Lower lobe of right lung (tissue), 2 donors: ENCODE measurements at places on chromosomes 7 and 10. TPM values are rescaled to one million over a fixed set of nuclear protein-coding genes. Genes with fewer than 3 reads are reported as not detected.

The INSYN2A gene
- not detected for total RNA-seq

GRCh38 chr7:107691716-107692115, 31.1 kb downstream of the SLC26A4 start:
- H3K4me3 ChIP-seq = no peak overlapping the region
- H3K27ac ChIP-seq = no peak overlapping the region
- no peaks in the 10 kb centered on the region for H3K27me3 ChIP-seq
- no peak for DNase-seq
- H3K4me1 ChIP-seq = no peaks in the 10 kb centered on the region

- no peaks in the 10 kb centered on the region for H3K36me3 ChIP-seq
- no peaks in the 10 kb centered on the region for H3K4me1 ChIP-seq
- H3K27me3 ChIP-seq = no peaks in the 10 kb centered on the region
These were observed 45.9 kb downstream of the ZNF503 start for GRCh38 chr10:75355706-75356105.

GRCh38 chr10:58384544-58384998, 639 bp upstream of the TFAM start:
- H3K4me3 ChIP-seq = peak overlapping the region; percentile 90
- peak overlapping the region; percentile 87 for H3K27ac ChIP-seq
- H3K27me3 ChIP-seq = no peaks in the 10 kb centered on the region
- DNase-seq = no peak

DNA sequence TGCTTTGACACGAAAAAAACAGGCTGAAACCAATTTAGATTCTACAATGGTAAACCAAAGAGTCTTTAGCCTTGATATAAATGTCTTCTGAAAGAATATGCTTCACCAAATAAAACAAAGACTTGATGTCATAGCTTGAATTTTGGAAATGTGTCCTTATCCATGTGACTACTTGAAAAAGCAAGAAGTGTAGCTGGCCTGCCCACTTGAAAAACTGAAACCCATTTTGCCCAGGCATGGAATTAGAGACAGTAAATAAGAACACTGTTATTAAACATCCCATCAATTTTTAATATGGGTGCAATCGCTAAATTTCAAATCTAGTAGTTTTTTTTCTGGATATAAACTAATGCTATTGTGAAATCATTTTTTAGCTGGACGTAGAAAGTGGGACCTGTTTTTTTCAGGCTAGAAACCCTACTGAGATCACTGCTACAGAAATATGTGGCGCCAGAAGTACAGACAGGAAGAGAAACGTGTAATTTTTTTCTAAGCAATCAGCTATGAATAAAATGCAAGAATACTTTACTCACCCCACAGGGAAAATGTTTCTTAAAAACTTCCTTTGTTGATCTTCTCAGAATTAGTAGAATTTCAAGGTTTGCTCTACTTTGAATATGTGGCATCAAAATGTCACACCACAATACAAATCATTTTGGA, 56.7 kb downstream of the PIP4K2A start:
- no peak overlapping the region for H3K27ac ChIP-seq
- no peak for DNase-seq
- peaks cover 58% of the 10 kb centered on the region for H3K4me1 ChIP-seq
- H3K27me3 ChIP-seq = no peaks in the 10 kb centered on the region
- no peaks in the 10 kb centered on the region for H3K36me3 ChIP-seq
- H3K4me3 ChIP-seq = no peak overlapping the region

- H3K4me3 ChIP-seq = no peak overlapping the region
- no peaks in the 10 kb centered on the region for H3K36me3 ChIP-seq
- H3K4me1 ChIP-seq = peaks cover 13% of the 10 kb centered on the region
- no peaks in the 10 kb centered on the region for H3K27me3 ChIP-seq
These were observed 148.6 kb upstream of the SVIL start for GRCh38 chr10:29783201-29783947.

The WNT8B gene
- 0.18 TPM for total RNA-seq

- H3K4me3 ChIP-seq = no peak overlapping the region
- no peaks in the 10 kb centered on the region for H3K4me1 ChIP-seq
- H3K27me3 ChIP-seq = no peaks in the 10 kb centered on the region
- DNase-seq = no peak
- H3K36me3 ChIP-seq = no peaks in the 10 kb centered on the region
- H3K27ac ChIP-seq = no peak overlapping the region
These were observed 66.5 kb downstream of the RAB11FIP2 start for GRCh38 chr10:117980216-117980615.

GRCh38 chr10:109974504-109975191, 33.1 kb upstream of the ADD3 start:
- H3K4me1 ChIP-seq = no peaks in the 10 kb centered on the region
- no peak for DNase-seq
- no peak overlapping the region for H3K27ac ChIP-seq
- no peaks in the 10 kb centered on the region for H3K27me3 ChIP-seq
- H3K36me3 ChIP-seq = no peaks in the 10 kb centered on the region
- H3K4me3 ChIP-seq = no peak overlapping the region

DNA sequence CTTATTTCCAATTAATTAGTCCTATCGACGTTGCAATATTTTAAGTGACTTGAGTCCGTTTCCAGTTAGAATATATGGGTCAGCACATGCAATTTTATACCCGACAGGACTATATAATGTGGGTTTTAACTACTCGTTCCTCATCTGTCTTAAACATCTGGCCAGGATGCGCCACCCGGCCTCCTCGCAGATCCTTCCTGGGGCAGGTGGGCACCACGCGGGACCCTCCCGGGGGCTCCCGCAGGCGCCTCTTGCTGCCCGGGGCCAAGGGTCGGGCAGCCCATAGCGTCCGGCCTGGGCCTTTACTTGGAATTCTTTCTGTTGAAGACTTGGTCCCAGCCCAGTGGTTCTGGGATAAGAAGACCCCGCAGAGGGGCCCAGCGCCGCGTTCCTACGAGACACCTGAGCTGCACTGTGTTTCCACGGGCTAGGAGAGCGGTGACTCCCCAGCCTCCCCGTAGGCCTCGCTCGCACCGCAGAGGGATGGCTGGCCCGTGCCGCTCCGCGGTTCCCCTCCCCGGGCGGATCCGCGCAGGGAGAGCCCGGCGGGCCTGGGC, 10.1 kb upstream of the MNX1 start:
- H3K4me1 ChIP-seq = peaks cover 13% of the 10 kb centered on the region
- peak overlapping the region; percentile 3 for H3K4me3 ChIP-seq
- H3K27me3 ChIP-seq = peaks cover 100% of the 10 kb centered on the region
- H3K27ac ChIP-seq = no peak overlapping the region

DNA sequence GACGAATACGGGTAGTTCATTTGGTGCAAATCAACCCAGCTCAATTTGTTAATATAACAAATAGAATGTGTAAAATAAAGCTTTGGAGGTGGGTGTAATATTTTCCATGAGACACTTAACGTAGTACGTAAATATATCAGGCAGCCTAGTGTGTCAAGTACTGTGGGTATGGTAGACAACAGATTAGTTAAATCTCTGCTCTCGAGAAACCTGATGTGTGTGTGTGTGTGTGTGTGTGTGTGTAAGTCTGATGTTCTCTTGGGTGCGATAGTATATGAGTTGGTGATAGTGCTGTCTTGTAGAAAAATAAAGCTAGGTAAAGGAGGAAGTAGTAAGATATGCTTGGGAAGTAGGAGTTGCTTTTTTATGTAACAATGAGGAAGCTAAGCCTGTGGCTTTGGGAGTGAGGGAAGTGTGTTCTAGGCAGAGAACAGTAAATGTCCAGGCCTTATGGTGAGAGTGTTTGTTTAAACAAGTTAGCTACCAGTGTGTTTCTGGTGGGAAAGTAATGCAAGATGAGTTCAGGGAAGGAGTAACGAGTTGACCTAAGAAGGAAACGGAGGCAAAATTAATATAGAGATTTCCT, 26.1 kb downstream of the WAC start:
- peaks cover 29% of the 10 kb centered on the region for H3K36me3 ChIP-seq
- H3K4me3 ChIP-seq = no peak overlapping the region
- H3K27ac ChIP-seq = no peak overlapping the region
- H3K27me3 ChIP-seq = no peaks in the 10 kb centered on the region
- peaks cover 70% of the 10 kb centered on the region for H3K4me1 ChIP-seq

DNA sequence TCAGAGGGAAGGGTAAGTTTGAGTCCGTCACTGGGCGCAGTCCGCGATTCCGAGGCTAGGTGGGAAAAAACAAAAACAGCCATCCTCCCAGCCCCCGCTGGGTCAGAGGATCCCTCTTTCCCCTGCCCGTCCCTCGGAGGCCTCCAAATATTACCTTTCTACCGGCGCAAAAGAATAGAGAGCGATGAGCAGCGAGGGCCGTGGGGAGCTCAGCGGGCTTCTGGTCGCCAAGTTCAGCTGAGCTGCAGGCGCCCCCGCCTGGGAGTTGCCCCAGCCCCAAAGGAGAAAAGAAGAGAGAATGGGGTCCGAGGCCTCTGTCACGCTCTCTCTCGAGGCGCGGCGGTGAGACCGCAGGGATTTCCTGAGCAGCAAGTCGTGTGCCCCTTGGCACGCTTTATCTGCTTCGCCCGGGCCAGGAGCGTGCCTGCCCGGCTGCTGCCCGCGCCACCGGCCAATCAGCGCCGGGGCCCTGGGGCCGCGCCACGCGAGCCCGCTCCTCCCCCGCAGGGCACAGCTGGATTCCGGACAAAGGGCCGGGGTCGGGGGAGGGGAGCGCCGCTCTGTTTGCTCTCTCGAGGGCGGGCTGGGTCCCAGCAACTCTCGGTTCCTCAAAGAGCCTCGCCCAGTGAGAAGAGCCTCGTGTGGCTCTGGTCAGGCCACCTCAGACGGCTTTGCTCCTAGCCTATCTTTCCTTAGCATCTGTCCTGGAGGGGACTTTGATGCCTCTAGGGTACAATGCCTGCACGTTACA, at the start of gene NEUROG3:
TSS of gene NEUROG3 (minus strand) at position 367 of the 751 bp plus-strand sequence. CDS start 379 bp downstream, outside the sequence.
- peaks cover 18% of the 10 kb centered on the region for H3K4me1 ChIP-seq
- H3K36me3 ChIP-seq = no peaks in the 10 kb centered on the region
- no peak within 1 kb of the TSS for H3K27ac ChIP-seq

DNA sequence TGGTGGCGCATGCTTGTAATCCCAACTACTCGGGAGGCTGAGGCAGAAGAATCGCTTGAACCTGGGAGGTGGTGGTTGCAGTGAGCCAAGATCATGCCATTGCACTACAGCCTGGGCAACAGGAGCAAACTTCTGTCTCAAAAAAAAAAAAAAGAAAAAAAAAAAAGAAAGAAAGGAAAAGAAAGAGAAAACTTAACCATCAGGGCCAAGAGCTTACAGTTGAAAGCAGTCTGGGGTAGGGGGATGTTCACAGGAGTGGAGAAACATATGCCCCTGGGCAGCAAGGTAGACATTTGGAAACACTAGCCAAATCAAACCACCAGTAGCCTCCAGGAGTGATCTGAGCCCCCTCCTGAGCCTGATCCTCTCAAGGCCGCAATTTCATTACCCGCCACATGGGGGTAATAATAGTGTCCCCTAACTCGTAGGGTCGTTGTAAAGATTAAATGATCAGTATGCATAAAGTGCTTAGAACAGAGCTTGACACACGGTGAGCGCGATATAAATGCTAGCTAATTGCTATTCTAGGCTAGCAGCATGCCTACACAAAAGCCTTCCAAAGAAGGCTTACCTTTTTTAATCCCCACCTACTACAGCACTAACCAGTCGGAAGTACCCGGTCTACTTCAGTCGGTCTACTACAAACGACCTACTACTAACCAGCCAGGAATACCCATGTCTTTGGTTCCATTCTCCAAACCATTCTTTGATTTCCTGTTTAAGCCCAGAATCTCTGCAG, 274.3 kb upstream of the NEBL start:
- H3K27ac ChIP-seq = peak overlapping the region; percentile 90
- peaks cover 20% of the 10 kb centered on the region for H3K4me1 ChIP-seq
- no peak for DNase-seq
- H3K27me3 ChIP-seq = peaks cover 31% of the 10 kb centered on the region

GRCh38 chr10:95035332-95036295, 33.7 kb downstream of the CYP2C8 start:
- H3K36me3 ChIP-seq = no peaks in the 10 kb centered on the region
- H3K4me3 ChIP-seq = no peak overlapping the region
- DNase-seq = no peak
- H3K27me3 ChIP-seq = no peaks in the 10 kb centered on the region
- no peaks in the 10 kb centered on the region for H3K4me1 ChIP-seq

The UMAD1 gene
- total RNA-seq = 21.6 TPM

- H3K27me3 ChIP-seq = no peaks in the 10 kb centered on the region
- H3K27ac ChIP-seq = no peak overlapping the region
- H3K4me3 ChIP-seq = no peak overlapping the region
- no peaks in the 10 kb centered on the region for H3K4me1 ChIP-seq
- H3K36me3 ChIP-seq = no peaks in the 10 kb centered on the region
These were observed 335.7 kb downstream of the PHTF2 start for GRCh38 chr7:78134256-78134655.

GRCh38 chr7:122544463-122544862, 154.5 kb downstream of the RNF133 start:
- no peak overlapping the region for H3K27ac ChIP-seq
- H3K4me1 ChIP-seq = no peaks in the 10 kb centered on the region
- no peak overlapping the region for H3K4me3 ChIP-seq
- H3K27me3 ChIP-seq = no peaks in the 10 kb centered on the region
- H3K36me3 ChIP-seq = no peaks in the 10 kb centered on the region
- DNase-seq = no peak

- peaks cover 14% of the 10 kb centered on the region for H3K4me1 ChIP-seq
- no peak overlapping the region for H3K27ac ChIP-seq
- no peak for DNase-seq
- no peaks in the 10 kb centered on the region for H3K27me3 ChIP-seq
These were observed 71.3 kb downstream of the CAMK1D start for GRCh38 chr10:12420530-12421120.

GRCh38 chr7:90910136-90910535, 314.0 kb downstream of the CDK14 start:
- no peak overlapping the region for H3K27ac ChIP-seq
- H3K36me3 ChIP-seq = no peaks in the 10 kb centered on the region
- no peak overlapping the region for H3K4me3 ChIP-seq
- H3K27me3 ChIP-seq = no peaks in the 10 kb centered on the region
- no peak for DNase-seq

GRCh38 chr7:140696024-140696679, 356 bp upstream of the NDUFB2 start:
- H3K27ac ChIP-seq = peak overlapping the region; percentile 89
- peaks cover 18% of the 10 kb centered on the region for H3K36me3 ChIP-seq
- DNase-seq = peak; percentile 98
- H3K27me3 ChIP-seq = no peaks in the 10 kb centered on the region
- peak overlapping the region; percentile 85 for H3K4me3 ChIP-seq

DNA sequence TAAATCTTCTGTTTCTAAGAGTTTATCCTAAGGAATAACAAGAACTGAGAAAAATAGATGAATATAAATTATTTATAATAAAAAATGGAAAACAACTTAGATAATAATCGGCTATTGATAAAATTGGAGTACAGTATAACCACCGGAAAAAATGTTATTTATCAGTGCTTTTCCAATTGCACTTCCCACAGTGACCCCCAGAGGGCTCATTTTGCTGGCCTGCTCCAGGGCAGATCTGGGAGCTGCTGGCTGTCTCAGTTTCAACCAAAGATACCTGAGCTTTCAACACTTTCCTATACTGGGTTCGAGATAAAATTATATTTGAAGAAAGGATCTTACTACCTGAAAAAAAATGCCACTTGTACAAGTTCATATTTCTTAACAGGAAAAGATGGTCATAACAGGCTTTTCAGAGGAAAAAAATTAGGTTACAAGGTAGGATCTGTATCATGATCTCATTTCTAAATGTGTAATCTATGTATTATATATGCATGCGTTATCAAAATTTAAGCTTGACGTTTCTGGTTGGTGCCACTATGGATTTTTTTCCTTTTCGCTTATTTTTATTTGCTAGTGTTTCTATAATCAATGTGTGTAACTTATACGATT, 165.7 kb downstream of the NPSR1 start:
- no peak for DNase-seq
- no peaks in the 10 kb centered on the region for H3K4me1 ChIP-seq
- no peaks in the 10 kb centered on the region for H3K27me3 ChIP-seq
- H3K27ac ChIP-seq = no peak overlapping the region
